ENCODE measurements at places on chromosomes 5 and 9.

DNA sequence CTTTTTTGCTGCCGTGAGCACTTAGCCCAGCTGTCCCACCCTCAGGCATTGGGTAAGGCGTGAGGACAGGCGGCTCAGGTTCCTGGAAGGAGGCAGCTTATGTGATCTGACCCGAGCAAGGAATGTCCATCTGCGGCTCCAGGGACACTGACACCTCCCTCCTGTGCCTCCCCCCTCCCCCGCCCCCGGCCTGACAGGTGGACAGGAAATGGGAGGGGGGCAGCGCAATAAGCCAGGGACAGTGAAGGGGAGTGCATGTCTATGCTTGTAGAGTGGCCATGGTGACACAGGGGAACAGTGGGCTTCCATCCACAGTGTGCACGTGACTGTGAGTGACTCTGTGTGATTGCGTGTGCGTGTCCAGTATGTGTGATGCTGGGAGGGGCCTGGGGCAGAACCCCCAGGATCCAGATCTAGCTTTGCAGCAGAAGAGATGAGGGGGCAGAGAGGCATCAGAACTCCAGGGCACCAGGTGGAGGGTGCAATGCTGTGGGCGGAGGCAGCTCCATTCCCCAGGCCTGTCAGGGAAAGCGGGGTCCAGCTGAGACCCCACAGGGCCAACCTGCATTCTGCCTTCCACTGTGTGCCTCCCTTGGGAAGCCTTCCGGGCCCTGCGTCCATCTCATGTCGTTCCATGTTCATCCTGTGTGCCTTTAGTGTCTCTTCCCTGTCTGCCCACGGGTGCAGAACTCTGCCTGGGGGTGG, 30.5 kb downstream of the CNTFR start:
- DNase-seq: no peak

DNA sequence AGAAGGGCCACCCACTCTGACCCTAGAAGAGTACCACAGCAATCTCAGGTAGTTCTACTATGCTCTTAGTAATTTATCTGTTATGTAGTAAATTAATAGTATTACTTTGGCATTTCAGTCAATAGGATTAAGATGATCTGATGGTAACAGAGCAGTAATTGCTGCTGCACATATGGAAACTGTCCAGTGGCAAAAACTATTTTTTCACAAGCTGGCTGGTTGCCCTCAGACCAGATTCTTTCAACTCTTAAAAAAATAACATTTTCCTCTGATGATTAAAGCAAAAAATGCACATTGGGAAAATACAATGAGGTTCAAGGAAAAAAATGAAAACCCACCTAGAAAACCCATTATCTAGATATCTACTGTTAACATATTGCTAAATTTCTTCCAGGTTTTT, 19.7 kb downstream of the GLRA1 start:
- DNase-seq: no peak

DNA sequence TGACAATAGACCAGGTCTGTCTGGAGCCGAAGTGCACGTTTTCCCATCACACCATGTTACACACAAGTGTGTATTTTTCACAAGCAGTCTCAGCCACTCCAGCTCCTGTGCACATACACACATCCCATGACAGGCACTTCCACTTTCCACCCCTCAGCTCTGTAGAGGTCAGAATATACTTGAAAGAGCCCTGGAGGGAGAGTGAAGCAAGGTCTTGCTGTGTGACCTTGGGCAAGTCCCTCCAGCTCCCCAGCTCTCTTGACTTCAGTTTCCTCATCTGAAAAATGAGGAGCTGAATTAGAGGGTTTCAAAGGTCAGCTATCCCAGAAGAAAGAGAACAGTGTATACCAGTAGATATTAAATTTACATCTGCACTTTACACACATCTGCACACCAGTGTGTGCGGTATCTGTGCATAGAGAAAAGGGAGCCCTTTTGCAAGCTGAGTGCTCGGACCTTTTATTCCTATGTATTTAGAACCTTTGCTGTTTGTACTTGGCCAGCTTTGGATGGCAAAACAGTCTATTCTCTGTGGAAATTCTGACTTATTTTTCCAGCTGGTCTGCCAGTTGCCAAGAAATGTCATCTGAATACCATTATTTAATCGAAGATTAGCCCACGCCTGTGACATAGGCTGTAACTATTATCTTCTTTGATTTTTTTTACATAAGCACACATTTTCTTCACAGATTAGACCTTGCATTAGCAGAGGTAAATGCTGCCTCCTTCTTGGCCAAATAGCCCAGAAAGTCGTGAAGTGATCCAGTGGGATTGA, 528.0 kb downstream of the BNC2 start:
- DNase-seq: no peak

DNA sequence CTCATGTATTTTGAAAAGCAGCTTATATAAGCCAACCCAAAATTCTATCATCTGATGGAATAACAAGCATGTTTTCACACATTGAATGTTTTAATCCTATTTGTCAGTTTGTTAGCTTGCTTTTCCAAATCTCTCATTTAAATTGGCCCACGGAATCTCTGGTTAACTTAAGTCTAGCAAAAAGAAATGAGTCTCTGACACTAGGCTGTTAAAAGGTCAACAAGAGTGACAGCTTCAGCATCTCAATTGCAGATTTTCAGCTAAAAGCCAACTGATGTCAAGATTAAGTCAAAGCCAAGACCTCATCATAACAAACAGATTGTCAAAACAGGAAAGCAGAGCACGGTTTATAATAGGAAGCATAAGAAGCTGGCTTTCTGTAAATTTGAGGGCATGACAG, 49.4 kb upstream of the CDH9 start:
- no peak for DNase-seq

GRCh38 chr9:108720191-108720642, 135.6 kb downstream of the ACTL7B start:
- no peak for DNase-seq

GRCh38 chr5:94361161-94361560, 257.2 kb downstream of the KIAA0825 start:
- DNase-seq: no peak
